ENCODE measurements at places on chromosomes 11 and 22.
A peak's percentile ranks its signal among the peaks of the same experiment; 100 is the strongest.

DNA sequence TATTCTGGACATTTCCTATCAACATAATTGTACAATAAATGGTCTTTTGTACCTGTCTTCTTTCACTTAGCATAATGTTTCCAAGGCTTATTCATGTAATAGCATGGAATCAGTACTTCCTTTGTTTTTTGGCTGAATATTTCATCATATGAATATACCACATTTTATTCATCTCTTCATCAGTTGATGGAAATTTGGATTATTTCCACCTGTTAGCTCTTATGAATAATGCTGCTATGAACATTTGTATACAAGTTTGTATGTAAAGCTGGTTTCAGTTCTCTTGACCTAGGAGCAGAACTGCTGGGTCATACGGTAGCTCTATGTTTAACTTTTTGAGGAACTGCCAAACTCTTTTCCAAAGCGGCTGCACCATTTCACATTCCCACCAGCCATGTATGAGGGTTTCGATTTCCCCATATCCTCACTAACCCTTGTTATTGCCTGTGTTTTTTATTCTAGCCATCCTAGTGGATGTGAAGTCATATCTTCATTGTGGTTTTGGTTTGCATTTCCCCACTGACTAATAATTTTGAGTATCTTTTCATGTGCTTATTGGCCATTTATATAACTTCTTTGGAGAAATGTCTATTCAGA, 20.9 kb downstream of the EXT2 start:
- no peak for DNase-seq

DNA sequence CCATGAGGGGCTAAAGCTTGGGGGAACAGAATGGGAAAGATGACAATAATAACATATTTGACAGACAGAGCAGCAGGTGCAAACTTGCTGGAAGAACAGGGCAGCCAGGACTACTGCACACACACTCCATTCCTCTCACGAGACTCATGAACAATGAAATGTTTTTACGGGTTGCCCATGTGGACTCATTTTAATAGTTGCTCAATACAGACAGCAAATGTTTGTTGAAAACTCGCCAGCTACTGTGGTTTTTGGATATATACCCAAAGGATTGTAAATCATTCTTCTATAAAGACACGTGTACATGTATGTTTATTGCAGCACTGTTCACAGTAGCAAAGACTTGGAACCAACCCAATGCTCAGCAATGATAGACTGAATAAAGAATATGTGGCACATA, 10.3 kb downstream of the SYT13 start:
- peak; percentile 35 for DNase-seq

DNA sequence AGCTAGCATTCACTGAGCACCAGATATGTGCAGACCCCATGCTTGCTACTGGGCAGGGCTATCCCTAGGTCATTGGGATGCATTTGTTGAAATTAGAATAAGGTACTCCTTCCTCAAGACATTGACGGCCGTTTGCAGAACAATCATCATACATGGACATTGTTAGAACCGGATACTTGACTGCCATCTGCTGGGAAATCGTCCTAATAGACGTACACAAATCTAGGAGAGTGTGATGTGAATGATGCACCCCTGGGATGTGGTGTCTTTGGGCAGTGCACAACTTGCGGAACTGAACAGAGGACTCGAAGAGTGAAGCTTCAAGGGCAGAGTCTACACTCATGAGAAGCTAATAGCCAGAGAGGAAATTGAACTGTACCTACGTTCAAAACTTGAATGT, 35.9 kb downstream of the MYO18B start:
- no peak for DNase-seq

GRCh38 chr11:1625541-1625940, 3.6 kb upstream of the KRTAP5-4 start:
- DNase-seq: no peak

DNA sequence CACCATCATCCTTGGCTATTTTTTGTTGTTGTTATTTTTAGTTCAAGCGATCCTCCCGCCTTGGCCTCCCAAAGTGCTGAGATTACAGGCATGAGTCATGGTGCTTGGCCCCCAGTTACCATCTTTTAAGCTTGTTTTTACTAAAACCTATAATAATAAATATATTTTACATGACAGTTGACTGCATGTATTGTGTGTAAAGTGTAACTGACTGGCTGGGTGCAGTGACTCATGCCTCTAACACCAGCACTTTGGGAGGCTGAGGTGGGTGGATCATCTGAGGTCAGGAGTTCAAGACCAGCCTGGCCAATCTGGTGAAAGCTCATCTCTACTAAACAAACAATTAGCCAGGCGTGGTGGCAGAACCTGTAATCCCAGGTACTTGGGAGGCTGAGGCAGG, 386.2 kb downstream of the TENM4 start:
- no peak for DNase-seq

DNA sequence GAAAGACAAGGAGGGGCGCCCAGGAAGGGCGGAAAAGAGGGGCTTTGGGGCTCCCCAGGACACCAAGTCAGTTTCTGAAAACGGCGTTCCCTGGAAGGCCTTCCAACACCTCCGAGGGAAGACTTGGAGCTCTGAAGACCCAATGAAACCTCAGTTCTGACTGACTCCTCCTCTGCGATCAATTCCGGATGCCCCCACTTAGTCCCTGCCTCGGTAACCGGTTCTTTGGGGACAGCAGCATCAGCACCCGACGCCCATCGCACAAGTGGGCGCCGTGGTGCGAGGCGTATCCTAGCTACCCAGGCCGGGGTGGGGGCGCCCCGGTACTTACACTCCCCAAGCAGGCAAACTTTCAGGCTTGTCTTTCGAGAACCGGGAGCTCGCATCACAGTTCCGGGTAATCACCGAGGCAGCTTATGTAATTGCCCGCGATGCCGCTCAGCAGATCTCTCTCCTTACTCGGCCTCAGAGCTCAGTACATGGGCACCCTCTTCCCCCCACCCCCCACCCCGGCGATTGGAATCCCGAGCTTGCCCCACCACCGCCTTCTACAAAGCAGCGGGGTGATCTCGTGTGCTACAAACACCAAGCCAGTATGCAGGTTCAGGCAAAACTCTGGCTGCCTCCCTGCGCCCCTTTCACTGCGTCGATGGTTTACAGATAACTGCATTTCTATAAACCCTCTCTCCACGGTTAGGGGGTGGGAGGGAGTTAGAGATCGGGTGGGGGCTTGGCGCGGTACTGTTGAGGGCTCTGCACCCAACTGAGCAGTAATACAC, 2.0 kb downstream of the TENM4 start:
- DNase-seq: peak; percentile 68

GRCh38 chr11:35418282-35419183, 825 bp downstream of the SLC1A2 start:
- no peak for DNase-seq

DNA sequence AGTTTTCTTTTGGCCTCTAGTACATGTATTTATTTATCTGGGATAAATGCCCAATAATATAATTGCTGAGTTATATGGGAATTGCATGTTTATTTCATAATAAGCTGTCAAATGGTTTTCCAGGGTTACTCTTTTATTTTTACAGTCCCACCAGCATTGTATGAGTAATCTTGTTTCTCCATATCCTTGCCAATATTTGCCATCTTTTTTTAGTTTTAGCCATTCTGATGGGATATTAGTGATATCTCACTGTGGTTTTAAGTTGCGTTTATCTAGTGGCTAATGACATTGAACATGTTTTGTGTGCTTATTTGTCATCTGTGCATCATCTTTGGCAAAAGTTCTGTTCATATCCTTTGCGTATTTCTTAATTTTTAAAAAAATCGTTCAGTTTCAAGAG, 372.8 kb upstream of the CCDC179 start:
- DNase-seq: no peak

GRCh38 chr11:91871791-91872190, 352.8 kb upstream of the FAT3 start:
- DNase-seq: no peak

DNA sequence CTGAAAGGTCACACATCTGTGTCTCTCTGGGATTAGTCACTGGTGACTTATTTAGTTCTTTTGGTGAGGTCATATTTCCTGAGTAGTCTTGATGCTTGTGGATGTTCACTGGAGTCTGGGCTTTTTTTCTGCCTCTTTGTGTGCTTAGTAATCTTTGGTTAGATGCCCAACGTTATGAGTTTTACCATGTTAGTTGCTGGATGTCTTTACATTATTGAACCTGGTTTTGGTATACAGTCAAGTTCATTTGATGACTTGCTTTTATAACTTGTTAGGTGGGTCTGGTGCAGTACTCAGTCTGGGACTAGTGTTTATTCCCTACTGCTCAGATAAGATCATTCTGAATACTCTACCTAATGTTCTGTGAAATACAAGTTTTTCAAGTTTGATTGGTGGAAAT, 26.2 kb upstream of the SLC37A2 start:
- DNase-seq: peak; percentile 80

- no peak for DNase-seq
Measured at GRCh38 chr11:91859666-91860065, 365.0 kb upstream of the FAT3 start.

GRCh38 chr22:46931414-46931813, 169.0 kb downstream of the TBC1D22A start:
- peak; percentile 52 for DNase-seq

DNA sequence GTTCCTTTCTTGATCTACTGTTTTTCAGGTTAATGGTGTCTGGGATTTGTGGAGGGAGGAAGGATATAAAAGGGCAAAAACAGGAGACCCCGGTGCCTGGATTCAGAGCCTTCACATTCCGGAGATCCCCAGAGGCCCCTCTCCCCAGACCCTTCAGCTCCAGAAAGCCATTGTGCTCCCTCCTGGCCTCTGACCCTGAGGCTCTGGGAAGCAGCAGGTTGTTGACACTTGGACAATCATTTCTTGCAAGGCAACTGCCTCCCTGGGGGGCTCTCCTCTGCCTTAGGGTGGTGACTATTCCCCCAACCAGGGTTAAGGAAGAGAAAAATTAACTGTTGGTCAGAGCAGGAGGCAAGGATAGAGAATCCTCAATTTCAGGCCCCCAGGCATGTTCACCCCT, 86.9 kb upstream of the NNMT start:
- no peak for DNase-seq

DNA sequence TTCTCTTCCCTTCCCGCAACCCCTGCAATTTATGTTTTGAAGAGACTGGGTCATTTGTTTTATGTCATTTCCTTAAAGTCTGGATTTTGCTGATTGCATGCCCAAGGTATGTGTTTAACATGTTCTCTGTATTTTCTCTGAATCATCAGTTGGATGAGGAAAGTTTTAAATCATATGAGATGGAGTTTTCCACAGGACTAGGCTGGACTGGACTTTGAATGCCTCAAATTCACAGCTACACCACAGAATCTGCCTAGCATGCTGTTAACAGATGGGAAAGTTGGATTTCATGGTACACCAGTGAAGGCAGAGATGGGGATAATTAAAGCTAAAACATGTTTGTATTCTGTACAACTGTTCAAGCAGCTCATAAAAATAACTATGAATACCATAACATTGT, 62.6 kb downstream of the CWC15 start:
- DNase-seq: no peak

DNA sequence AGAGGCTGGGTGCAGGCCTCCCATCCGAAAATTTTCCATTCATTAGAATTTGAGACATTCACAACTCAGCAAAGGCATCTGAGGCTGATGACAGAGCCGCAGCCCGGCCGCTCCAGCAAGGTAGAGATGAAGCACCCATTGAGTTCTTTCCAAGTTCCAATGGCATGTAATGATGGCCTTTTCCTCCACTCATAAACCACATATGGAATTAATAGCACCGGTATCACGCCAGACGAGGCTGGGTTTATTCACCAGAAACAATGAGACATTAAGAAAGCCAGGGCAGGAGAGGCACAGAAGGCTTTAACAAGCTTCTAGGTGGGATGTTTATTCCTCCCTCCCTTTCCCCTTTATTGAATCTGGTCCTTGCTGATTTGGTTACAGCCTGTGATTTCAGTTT, 534.4 kb downstream of the MN1 start:
- DNase-seq: no peak

- DNase-seq: no peak
Measured at GRCh38 chr11:120884154-120885020, 139.5 kb upstream of the TBCEL start.

GRCh38 chr11:850775-851763, 8.4 kb downstream of the TSPAN4 start:
- DNase-seq: no peak

DNA sequence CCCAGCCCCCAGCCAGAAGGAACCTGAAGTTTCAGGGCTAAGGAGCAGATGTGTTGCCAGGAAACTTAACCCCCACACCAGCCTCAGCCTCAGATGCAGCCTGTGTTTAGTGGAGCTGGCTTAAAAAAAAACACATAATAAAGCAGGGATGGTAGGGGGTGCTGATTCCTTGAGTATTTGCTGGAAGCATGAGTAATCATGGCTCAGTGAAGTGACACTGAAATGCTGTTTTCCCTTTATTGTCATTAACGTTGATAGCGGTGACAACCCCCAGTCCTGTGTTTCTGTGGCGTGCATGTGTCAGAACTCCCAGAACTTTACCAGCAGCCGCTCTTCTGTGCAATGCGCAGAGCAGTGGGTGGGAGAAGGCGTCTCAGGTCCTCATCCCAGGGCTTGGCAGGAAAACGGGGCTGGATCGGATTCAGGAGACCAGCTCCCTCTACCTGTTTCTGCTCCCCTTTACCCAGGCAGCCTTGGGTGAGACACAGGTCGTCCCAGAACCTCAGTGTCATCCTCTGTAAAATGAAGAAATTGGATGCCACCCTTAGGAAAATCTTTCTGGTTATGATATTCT, 1282.1 kb downstream of the TBC1D22A start:
- no peak for DNase-seq

DNA sequence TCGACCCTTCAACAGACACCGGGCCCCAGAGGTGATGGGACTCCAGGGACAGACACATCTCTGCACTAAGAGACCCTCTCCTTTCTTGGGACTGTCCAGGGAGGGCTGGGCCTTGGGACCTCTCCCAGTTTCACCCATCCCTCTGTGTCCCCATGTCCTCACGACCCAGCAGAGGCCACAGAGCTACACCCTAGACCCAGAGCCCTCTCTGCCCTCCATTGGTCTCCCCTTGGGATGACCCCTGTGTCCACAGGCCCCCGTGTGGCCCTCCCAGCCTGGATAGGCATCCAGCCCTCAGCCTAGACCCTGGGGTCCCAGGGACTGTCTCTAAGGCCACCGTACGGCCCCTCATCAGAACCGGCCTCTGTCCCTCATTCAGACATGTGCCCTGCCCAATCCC, 7.5 kb upstream of the DRICH1 start:
- DNase-seq: no peak

DNA sequence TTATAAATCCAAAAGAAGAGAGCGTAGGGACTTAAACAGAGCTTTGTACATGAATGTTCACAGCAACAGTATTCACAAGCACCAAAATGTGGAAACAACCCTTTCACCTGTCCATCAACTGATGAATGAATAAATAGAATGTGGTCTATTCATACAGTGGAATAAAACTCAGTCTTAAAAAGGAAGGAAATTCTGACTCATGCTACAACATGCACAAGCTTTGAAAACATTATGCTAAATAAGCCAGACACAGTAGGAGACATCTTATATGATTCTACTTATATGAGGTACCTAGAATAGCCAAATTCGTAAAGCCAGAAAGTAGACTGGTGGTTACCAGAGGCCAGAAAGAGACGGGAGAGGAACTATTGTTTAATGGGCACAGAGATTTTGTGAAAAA, 74.3 kb downstream of the SHANK2 start:
- DNase-seq: peak; percentile 29

GRCh38 chr11:58980159-58980843, 41.0 kb downstream of the GLYATL1 start:
- no peak for DNase-seq
